ENCODE measurements at places on chromosomes 11 and 22.

DNA sequence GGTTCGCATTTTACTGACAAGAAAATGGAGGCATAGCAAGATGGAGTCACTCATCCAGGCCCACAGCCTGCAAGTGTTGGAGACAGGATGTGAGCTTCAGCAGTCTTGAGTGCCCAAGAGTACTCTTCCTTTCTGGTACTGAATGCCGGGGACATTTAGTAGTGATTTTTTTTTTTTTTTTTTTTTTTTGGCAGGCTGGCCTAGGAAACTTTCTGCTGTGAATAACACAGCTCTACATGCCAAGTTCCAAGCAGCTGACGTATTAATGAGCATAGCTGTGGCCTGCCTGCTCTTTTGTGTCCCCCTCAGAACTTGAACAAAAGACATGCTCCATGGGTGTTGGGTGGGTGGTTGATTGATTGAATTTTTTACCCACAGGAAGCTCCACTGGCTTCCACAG lies 195.5 kb upstream of the CADM1 start:
- no peak overlapping the region for H3K27ac ChIP-seq
- no peaks in the 10 kb centered on the region for H3K4me1 ChIP-seq
- H3K27me3 ChIP-seq, result peaks cover 35% of the 10 kb centered on the region
- peaks cover 2% of the 10 kb centered on the region for H3K36me3 ChIP-seq
- no peak overlapping the region for H3K4me3 ChIP-seq
- DNase-seq, result no peak

- H3K4me1 ChIP-seq, result peaks cover 30% of the 10 kb centered on the region
- DNase-seq, result peak; percentile 5
- peak overlapping the region; percentile 85 for H3K27ac ChIP-seq
- no peaks in the 10 kb centered on the region for H3K36me3 ChIP-seq
These were observed 7.0 kb downstream of the DIXDC1 start for GRCh38 chr11:111944139-111944538.

DNA sequence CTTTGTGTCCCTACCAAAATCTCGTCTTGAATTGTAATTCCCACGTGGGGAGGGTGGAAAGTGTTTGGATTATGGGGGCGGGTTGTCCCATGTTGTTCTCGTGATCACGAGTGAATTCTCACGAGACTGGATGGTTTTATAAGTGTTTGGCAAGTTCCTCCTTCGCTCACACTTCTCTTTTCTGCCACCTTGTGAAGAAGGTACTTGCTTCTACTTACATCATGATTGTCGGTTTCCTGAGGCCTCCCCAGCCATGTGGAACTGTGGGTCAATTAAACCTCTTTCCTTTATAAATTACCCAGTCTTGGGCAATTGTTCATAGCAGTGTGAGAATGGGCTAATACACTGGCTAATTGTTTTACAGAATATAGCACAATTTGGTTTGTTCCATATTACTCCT lies 326.3 kb downstream of the GRM5 start:
- no peak for DNase-seq
- H3K27me3 ChIP-seq, result peaks cover 4% of the 10 kb centered on the region
- H3K36me3 ChIP-seq, result no peaks in the 10 kb centered on the region
- H3K4me1 ChIP-seq, result no peaks in the 10 kb centered on the region

DNA sequence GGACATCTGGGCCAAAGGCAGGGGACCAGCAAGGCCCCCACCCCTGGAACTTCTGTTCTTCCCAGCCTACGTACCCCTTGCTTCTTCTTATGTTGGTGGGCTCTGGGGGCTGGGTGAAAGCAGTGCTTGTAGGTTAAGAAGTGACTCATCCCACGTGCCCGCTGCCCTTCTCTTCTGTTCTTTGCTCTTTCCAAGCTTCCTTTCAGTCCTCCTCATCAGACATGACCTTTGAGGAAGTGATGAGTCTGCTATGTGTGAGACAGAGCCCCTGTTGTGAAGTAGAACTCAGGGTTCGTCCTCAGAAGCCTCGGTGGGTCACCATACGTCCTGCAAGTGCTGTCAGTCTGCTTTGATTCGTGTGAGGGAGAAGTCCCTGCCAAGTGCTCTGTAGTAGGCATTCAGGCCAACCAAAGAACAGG lies 12.7 kb downstream of the MED15 start:
- peaks cover 19% of the 10 kb centered on the region for H3K36me3 ChIP-seq
- peak overlapping the region; percentile 78 for H3K27ac ChIP-seq
- H3K27me3 ChIP-seq, result no peaks in the 10 kb centered on the region
- no peak overlapping the region for H3K4me3 ChIP-seq
- peaks cover 50% of the 10 kb centered on the region for H3K4me1 ChIP-seq
- DNase-seq, result no peak
